ENCODE measurements at places on chromosomes 3 and 15.
A peak's percentile ranks its signal among the peaks of the same experiment; 100 is the strongest.

DNA sequence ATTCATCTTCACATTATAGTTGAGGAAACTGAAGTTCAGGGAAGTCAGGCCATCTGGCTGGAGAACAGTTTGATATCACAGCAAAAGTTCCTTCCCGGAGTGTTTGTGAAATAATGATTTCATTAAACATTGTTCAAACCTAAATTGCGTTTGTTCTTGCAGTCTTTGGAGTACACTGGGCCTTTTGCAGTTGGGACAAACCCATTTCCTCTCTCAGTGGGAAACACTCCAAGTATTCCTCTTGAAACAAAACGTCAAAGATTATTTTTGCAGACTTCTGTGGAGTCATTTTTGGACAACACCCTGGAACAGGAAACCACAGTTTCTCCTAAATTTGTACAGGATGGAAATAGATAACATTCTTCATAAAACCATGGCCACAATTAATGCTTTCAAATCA is 287.5 kb downstream of the PTPRG start:
- no peak for DNase-seq

DNA sequence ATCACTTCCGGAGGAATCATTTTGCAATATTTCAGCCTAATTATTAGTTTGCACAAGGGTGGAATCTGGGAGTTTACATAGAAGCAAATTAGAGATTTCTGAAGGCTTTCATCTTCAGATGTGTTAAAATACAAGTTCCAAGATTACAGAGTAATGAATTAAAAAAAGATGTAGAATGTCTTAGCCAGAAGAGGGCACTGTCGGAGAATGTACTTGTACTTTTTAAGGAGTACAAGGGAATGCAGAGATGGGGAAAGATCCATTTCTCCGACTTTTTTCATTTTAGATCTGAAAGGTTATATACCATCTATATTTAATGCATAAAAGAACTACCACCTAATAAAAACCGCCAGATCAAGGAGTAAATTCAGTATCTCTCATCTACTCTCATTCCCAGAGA is 43.1 kb upstream of the WDR5B start:
- peak; percentile 2 for DNase-seq

DNA sequence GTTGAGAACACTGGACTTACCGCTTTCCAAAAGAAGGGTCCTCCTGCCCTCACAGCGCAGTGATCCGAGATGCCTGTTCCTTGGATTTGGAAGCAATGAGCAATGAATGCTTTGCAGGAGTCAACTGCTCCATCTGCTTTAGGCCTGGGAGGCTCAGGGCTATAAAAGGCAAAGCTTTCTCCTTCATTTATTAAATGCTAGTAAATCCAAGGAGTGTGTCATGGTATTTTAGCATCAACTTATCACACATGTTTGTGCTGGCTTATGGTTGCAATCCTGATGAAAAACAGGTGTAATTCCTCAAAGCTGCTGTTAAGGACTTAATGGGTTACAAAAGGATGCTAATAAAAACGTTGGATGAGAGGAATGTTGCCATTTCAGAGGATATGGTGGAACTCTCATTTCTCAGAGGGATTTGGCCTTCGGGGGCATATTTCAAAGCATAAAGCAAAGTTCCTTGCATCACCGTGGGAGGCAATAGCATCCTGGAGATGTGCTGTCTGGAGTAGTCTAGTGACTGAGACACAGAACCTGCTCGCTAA is 158.5 kb upstream of the TPM1 start:
- no peak for DNase-seq

- no peak for DNase-seq
Observed at GRCh38 chr3:101567528-101568317, 6.1 kb downstream of the TRMT10C start.

- DNase-seq, result no peak
Observed at GRCh38 chr3:171374260-171374659, 85.9 kb downstream of the TNIK start.

Data from midbrain (tissue), 1 donor.